ENCODE measurements at places on chromosomes 6 and 20.

- DNase-seq: no peak
These were observed 14.7 kb downstream of the UST start for GRCh38 chr6:148761527-148762011.

DNA sequence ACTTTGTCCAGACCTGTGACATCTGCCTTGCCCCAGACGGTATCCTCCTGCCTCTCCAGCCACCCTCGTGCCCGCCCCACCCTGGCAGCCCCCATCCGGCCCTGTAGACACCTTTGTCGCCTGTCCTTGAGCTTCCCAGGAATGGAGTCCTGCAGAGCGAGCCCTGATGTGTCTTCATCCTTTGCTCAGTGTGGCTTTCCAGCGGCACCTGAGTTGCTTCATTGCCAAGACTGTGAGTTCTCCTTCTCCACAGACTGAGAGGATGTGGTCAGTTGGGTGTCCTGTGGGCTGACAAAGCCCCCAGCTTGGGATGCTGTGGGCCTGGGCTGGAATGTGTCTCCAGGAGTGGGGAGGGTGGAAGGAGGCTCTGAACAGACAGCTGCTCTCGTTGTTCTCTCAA is 1.7 kb upstream of the CST4 start:
- no peak for DNase-seq

DNA sequence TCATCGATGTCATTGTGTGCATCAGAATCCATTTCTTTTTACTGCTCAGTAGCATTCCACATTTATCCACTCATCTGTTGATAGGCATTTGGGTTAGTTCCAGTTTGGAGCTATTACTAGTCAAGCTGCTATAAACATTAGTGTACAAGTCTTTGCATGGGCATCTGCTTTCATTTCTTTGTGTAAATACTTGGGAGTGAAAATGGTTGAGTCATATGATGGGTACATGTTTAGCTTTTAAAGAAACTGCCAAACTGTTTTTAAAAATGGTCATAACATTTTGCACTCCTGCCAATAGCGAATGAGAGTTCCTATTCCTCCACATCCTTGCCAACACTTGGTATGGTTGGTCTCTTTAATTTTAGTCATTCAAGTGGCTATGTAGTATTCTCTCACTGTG is 21.2 kb upstream of the SLC22A2 start:
- DNase-seq: no peak

- DNase-seq: no peak
These were observed 29.2 kb downstream of the YTHDF1 start for GRCh38 chr20:63186528-63187316.

DNA sequence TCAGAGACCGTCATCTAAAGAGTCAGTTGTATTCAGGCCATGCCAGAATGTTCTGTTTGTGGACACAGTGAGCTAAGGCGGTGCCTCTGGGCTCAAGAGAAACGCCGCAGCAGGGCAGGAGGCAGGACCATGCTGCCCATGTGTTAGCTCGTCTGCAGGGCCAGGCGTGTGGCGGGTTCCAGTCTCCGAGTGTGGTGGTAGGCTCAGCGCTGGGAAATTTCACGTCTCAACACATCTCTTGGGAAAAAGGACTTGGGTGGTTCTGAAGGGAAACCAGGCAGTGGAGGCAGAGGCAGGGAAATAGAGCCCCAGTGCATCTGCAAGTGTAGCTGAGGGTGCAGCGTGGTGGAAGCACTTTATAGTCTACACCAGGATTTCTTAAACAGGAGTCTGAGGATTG is 56.9 kb upstream of the TAGAP start:
- no peak for DNase-seq

- DNase-seq: no peak
These were observed 59.0 kb downstream of the CTCFL start for GRCh38 chr20:57465943-57466342.

DNA sequence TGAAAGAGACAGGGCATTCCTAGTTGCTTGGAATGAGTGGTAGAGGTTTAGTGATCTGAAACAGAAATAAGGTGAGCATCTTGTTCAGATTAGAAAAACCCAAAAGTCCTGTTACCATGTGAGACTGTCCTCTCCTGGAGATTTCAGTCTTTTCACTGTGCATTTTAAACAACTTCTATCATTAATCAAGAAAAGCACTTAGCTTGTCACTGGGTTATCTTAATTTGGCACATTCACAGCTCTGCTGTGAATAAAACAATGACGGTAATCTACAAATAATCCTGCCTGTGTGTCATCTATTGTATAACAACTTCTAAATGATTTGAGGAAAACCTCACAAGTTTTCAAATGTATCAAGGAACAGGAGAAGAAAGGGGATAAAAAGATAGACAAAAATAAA is 9.5 kb upstream of the SMIM8 start:
- no peak for DNase-seq

- DNase-seq: no peak
These were observed 252.4 kb downstream of the HDGFL1 start for GRCh38 chr6:22821664-22822320.

GRCh38 chr20:3146732-3147341 is 12.8 kb downstream of the FASTKD5 start:
- no peak for DNase-seq

DNA sequence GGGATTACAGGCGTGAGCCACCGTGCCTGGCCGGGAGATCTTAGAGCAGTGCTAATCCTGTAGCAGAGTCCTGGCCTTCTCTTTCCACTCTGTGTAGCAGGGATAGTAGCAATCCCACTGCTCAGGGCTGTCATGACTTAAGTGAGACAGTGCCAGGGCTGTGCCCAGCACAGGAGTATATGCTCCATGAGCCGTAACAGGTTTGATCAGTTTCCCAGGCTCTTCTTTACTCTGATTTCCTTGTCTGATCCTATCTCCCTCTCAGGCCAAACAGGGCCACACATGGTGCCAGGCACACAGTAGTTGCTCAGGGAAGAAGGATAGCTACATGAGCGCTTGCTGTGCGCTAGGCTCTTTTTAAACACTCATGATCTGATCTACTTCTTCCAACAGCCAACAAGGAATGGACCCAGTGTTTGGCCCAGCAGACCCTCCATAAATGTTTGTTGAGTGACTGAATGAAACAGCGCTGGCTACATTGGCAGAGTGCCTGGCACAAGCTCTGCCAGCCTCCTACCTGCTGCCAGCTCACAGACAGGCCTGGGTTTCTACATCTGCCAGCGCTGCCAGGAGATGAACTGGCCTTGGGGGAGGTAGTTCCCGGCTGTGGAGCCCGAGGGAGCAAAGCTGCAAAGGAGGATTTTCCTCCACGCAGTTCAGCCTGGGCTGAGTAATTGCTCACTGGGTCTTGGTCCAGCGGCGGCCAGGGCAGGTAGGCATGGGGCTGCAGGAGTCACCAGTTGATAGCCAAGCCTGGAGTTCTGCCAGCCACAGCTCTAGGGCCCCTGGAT is 36.9 kb downstream of the SNAI1 start:
- no peak for DNase-seq

GRCh38 chr6:98107801-98108200 is 726.6 kb upstream of the POU3F2 start:
- no peak for DNase-seq

DNA sequence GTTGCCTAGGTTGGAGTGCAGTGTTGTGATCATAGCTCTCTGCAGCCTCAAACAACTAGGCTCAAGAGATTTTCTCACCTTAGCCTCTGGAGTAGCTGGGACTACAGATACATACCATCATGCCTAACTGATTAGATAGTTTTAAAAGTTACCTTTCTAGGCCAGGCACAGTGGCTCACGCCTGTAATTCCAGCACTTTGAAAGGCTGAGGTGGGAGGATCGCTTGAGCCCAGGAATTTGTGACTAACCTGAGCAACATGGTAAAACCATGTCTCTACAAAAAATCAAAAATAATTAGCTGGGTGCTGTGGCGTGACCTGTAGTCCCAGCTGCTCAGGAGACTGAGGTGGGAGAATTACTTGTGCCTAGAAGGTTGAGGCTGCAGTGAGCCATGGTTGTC is 41.2 kb downstream of the SLC17A5 start:
- DNase-seq: no peak

DNA sequence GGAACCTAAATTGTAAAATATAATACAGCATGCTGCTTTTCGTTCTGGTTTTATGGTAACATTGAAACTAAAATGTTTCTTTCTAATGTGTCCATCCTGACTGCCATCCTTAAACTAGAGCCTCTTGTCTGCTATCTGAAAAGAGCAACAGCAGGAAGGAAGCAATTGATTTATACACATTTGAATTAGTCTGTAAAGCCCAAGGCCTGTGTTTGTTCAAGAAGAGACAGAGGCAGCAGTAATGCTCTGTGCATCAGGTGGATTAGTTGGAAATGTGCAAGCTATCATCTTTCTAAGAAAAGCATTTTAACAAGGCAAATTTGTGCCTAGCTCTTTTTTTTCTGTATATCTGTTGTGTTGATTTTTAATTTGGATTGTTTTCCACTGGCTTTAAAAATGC is 128.6 kb downstream of the SCAF8 start:
- DNase-seq: no peak

DNA sequence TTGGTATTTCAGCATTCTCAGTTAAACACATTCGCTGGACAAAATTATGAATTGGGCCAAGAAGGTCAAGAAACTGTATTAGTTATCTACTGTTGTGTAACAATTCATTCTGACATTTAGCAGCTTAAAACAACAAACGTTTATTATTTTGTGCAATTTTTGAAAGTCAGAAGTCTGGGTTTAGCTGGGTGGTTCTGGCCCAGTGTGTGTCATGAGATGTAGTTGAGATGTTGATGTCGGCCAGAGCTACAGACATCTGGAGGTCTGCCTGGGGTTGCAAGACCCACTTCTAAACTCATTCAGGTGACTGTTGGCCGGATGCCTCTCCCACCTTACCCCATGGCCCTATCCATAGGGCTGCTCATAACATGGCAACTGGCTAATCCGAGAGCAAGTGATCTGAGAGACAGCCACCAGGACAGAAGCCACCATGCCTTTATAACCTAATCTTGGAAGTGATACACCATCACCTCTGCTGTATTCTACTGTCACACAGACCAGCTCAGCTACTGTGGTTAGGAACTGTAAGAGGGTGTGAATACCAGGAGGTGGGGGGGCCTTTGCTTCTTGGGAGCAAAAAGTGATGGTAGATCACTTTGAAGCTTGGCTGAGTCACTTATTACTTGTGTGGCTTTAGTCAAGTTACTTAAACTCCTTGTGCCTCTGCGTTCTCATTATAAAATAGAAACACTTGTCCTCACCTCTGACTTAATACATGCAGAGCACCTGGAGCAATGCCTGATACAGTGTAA is 217.0 kb upstream of the MYLIP start:
- no peak for DNase-seq

- no peak for DNase-seq
These were observed 166.4 kb downstream of the NFATC2 start for GRCh38 chr20:51376111-51376510.

DNA sequence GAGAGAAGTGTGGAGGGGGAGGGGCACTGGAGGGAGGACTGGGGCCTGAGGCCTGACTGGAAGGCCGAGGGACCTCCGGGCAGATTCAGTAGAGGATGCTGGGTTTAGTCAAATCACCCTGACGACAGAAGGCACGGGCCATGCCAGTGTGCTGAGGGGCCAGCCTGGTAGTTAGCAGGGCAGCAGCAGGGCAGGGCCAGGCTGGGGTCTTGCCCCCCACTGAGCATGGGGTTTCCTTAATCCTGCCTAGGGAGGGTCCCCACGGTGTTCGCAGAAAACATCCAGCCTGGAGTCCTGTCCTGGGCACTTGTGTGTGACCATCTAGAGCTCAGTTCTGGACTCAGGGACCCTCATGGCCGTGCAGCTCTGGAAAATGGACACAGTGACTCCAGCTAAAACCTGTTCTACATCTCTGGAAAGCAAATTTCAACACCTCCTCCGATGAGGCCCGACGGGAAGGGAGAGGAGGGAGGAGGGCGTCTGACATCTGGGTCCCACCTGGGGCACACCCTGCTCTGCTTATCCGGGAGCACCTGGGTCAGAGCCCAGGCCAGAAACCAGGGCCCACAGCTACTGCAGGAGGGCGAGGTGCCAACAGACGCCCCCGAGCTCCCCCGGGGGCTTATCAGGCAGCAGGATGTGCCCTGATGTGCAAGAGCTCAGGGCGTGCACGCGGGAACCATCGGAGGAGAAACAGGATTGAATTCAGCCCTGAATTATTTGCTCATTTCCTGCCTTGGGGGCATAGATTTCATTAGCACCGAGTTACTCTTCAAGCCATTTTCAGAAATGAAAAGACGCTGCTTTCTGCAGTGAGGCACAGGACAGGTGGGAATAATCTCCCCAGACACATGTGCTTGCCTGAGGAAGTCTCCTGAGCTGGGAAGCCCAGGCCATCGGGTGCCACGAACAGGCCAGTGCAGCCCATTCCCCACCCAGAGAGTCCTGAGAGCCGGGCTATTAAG is 78.0 kb upstream of the MPC1 start:
- no peak for DNase-seq

DNA sequence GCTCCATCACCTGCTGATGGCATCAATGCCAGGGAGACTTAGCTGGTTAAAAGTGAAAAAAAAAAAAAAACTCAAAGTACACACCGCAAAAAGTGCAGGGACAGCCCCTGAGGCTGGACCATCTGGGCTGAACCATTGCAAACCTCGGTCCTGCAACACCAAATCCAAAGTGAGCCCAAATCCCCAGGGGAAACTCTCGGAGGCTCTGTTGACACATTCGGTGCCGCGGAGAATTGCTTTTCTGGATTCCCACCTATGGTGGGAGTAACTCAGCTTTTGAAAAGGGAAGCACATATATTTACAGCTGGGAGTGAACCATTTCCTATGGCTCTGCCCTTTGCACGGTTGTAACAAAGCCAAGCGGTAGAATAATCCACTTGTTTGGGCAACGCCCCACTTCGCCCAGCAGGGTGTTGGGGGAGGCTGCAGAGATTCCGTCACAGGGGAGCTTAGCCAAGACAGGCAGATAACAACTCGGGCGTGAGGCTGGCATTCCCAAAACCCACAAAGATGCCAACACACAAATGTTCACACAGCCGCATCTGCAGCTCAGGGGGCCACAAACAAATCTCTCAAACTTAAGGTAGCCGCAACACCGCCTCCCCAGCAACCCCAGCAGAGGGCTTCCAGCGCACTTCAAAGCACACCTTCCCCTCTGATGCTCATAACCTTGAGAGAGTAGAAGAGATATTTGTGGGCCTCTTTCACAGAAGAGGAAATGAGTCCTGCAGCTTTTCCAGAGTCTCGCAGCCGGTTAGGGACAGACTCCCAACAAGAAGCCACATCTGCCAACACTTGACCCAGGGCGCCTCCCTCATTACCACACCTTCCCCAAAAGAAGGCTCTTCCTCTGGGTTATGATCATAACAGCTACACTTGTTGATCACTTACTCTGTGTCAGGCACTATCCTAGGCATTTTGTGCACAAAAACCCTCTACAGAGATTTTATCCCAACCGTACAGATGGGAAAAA is 11.4 kb downstream of the ZC3H12D start:
- no peak for DNase-seq

DNA sequence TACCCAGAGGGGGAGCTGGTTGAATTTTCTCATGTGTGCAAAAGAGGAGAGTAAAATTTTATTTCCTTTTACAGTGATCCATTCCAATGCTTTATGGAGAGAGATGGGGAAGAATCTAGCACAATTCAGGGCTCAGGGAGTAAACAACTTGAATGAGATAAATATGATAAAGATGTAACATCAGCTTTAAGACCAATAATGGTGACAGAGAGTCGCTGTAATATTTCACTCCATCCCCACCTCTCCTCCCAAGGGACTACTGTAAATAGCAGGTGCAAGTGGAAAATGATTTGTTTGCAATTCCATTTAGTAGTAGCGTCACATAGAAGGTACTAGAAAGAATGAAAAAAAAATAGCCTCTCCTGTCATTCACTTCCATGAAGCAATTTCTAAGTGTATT is 4.8 kb downstream of the CRISP3 start:
- DNase-seq: no peak

All from cortex of kidney (tissue), 1 donor.